Osteoblast (primary cell): ENCODE measurements at places on chromosomes 7 and 10.

- no peak for DNase-seq
Observed at GRCh38 chr7:124635416-124635815, 130.2 kb downstream of the GPR37 start.

DNA sequence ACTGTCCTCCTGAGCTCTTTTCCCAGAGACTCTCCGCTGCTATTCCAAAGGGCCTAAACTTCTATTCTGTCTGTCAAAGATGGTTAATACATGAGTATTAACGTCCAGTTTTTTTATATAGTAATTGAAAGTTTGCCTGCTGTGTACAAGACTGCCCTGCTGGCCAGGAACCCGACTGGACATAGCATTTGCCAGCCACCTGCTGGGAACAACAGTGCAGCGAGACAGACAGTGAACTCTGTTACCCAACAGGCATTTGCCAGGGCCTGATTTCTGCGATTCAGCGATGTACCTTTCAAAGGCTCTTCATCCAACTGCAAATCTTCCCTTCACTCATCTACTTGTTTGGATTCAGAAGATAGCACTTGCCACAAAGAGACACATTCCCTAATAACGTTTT lies 128.8 kb upstream of the SEM1 start:
- no peak for DNase-seq

GRCh38 chr10:92873029-92873428 lies 24.7 kb downstream of the EXOC6 start:
- no peak for DNase-seq

- peak; percentile 0 for DNase-seq
Observed at GRCh38 chr7:16999541-17000267, 117.9 kb upstream of the AGR3 start.

GRCh38 chr10:32988604-32989003 lies 30.6 kb upstream of the ITGB1 start:
- no peak for DNase-seq

GRCh38 chr10:124534826-124535601 lies 73.4 kb downstream of the LHPP start:
- DNase-seq, result no peak

DNA sequence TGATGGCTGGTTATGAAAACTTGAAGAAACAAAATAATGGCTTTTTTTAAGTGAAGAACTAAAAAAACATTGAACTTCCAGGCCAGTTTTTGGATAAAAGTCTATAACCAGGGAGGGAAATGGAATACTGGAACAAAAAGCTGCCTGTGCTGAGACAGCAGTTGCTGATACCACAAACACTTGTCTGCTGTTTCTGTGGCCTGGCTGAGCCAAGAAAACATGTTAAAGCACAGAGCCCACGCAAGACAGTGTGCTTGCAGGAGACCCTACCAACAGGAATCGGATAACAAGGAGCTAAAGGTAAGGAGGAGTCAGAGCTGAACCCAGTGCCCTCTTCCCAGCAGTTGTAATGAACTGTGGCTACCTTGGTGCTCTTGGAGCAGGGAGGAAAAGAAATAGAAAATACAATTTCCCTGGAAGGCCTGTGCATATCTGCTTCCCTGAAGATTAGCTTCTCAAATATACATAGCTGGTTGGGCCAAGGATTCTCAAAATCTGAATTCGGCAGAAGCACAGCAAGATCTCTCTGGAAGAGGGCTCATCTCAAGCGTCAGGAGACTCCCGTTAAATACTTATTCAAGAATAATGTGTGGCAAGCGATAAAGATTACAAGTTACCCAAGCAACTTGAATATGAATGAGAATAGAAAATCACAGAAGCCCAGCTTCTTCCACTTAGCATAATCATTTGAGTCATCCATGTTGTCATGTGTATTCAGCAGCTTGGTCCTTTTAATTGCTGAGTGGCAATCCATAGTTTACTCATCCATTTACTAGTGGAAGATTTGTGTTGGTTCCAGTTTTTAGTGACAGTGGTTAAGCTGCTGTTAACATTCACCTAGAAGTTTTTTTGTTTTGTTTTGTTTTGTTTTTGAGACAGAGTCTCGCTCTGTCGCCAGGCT lies 87.6 kb downstream of the NOD1 start:
- DNase-seq, result no peak

DNA sequence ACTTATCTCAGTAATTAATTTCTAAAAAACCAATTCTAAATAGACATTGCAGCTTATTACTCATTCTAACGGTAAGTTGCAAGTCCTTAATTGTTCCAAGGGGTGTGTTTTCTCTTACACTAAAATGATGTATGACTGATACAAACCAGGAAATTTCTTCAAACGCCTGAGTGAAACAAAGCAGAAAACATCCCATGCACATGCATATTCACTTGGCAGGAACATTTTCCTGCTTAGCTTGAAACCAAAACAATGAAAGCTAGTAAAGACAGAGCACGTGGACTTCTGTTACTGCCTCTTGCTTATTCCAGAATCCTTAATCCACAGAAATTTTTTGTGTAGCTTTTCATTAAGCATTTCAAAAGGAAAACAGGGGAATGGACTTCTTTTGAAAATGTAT lies 187.7 kb downstream of the MTERF1 start:
- no peak for DNase-seq

DNA sequence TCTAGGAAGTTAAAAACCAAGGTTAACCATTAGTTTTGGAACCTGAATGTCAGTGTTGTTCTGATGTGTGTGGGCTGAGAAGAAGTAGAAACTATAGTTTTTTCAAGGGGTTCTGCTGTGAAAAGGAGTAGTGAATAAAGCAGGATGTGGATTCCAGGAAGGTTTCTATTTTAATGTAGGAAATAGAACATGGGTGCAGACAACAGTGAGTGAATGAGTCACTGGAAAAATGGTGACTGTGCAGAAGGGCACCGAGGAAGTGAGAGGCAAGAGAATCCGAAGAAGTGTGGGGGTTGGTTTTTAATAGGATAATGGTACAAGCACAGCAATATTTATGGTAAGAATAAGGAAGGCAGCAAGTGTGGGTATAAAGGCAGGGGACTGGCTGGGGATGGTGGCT lies 120.4 kb downstream of the ARHGAP21 start:
- peak; percentile 78 for DNase-seq

DNA sequence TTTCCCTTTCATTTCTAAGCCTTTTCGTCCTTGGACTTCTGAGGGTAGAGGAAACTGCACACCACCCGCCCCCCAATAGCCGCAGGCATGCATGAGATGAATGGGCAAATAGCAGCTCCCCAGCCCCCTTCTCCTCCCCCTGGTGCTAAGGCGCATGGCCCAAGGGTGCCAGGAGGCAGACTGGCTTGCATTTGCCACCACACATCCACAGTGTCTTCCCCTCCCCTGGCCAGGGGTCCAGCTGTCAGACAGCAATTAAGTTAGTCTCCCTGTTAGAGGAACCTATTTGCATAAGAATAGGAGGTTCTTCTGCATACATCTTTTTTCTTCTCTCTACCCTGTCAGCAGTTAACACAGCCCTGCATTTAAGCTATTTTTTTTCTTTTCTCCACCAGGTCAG lies 20.2 kb downstream of the TOMM7 start:
- DNase-seq, result no peak

DNA sequence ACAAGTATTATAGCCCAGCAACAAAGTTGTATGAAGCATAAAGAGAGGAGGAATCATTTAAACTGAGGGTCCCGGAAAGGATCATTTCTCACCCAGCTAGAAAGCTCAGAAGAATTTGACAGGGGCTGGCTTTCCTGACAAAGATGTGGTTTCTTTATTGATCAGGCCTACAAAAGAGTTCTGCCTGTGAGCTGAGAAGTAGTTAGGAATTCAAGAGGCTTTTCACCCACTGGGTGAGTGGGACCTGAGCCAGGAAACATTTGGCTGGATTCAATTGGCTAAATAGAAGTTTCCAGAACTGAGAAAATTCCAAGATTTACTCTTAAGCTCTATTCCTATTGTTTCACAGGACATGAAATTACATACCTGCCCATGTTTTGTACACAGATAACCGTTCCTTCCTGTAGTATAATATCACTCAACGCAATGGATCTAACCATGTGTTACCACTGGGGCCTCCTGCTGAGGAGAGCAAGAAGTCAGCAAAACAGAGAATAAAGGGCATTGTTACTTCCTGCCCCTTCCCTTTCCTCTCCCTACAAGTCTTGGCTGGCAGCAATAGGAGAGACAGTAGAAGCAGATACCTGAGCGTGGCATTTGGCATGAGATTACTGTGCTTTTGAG lies 53.9 kb upstream of the PAPSS2 start:
- no peak for DNase-seq

- DNase-seq, result peak; percentile 72
Observed at GRCh38 chr7:98230746-98231471, 19.7 kb downstream of the BHLHA15 start.

- DNase-seq, result peak; percentile 90
Observed at GRCh38 chr7:129169171-129169671, 19.2 kb upstream of the SMO start.

DNA sequence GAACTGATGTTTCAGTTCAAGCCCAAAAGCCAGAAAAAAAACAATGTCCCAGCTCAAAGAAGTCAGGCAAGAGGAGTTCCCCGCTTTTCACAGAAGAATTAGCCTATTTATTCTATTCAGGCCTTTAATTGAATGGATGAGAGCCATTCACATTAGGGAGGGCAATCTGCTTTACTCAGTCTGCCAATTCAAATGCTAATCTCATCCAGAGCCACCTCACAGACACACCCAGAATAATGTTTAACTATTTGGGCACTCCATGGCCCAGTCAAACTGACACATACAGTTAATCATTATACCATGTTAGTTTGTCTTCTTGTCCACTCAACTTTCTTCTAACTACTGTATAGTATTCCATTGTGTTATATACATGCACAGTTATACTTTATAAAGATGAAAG lies 2.6 kb upstream of the NPSR1 start:
- no peak for DNase-seq

GRCh38 chr7:19026888-19027287 lies 90.5 kb downstream of the TWIST1 start:
- DNase-seq, result no peak
